ENCODE measurements at places on chromosomes 7 and 10. TPM values are rescaled to one million over a fixed set of nuclear protein-coding genes. Genes with fewer than 3 reads are reported as not detected.

The ASAH2 gene
- not detected for total RNA-seq

The AMPH gene
- 2.6 TPM for total RNA-seq

The ZNF467 gene
- total RNA-seq = 5.2 TPM

The GSAP gene
- 7.2 TPM for total RNA-seq

The GAD2 gene
- total RNA-seq = not detected

DNA sequence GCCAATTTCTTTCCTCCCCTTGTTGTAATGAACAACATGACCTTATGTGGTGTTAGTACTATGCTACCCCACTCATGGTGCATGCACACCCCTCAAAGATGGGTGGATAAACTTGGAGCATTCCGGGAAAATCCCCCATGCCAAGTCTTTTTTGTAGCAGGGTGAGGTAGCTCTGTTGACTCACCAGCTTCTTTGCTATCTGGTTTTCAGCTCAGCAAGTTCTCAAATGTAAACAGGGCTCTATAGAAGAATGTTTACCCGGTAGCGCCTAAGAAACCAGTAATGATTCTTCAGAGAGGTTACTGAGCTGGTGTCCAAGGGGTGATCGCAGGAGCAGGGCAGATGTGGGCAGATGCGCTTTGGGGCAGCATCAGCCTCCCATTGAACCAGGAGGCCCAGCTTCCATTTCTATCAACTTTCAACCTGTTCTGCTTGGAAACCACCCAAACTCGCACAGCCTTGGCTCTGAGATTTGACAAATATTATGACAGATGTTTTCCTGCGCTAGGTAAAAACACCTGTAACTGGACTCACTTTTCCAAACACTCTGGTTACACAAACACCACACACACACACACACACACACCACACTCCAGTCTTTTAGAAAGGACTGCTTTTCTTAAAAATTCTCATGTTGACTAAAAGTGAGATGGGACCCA lies 87.8 kb downstream of the ZRANB1 start:
- no peak overlapping the region for H3K4me3 ChIP-seq
- no peak for DNase-seq
- no peaks in the 10 kb centered on the region for H3K27me3 ChIP-seq
- H3K36me3 ChIP-seq = peaks cover 8% of the 10 kb centered on the region
- H3K27ac ChIP-seq = no peak overlapping the region
- peaks cover 72% of the 10 kb centered on the region for H3K4me1 ChIP-seq

- DNase-seq = no peak
- no peaks in the 10 kb centered on the region for H3K4me1 ChIP-seq
- H3K27ac ChIP-seq = no peak overlapping the region
- no peaks in the 10 kb centered on the region for H3K27me3 ChIP-seq
- no peaks in the 10 kb centered on the region for H3K36me3 ChIP-seq
- H3K4me3 ChIP-seq = no peak overlapping the region
Observed at GRCh38 chr7:82455295-82455694, 11.7 kb upstream of the CACNA2D1 start.

DNA sequence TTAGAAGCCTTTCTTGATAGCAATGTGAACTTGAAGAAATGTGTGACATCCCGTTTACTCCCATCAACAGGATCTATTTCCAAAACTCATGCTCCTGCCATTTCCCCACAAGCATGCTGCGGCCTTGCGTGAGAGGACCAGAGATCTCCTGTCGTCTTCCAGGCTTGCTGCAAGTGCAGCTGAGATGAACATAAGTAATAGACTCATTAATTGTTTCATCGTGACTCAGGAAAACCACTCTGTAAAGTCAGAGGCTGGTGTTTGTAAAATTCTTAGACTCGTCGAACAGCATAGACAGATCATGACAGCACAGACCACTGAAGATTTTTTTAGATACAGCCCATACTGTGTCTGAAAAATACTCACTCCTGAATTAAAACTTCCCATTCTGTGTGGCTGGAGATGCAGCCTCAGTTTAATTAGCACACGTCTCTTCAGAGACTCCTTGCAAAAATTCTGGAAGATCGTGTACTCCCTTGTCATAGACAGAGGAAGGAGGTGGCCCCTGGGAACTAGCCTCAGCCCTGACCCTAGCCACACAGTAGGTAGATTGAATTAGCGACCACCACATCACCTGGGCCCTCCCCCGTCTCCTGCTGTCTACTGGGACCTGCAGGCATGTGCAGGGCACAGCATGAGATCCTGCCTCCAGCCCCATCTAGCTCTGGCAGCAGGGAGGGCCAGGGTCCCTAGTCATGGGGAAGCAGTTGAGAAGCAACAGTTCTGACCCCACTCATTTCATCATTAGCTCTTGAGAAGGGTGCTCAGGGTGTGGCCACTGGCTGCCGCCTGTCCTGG lies 226.0 kb downstream of the CELF2 start:
- no peak for DNase-seq
- H3K36me3 ChIP-seq = no peaks in the 10 kb centered on the region
- H3K4me3 ChIP-seq = no peak overlapping the region
- H3K4me1 ChIP-seq = peaks cover 82% of the 10 kb centered on the region
- H3K27ac ChIP-seq = peak overlapping the region; percentile 90

- no peaks in the 10 kb centered on the region for H3K27me3 ChIP-seq
- H3K4me3 ChIP-seq = no peak overlapping the region
- peaks cover 19% of the 10 kb centered on the region for H3K36me3 ChIP-seq
Observed at GRCh38 chr7:1567049-1567771, 2.6 kb downstream of the PSMG3 start.

DNA sequence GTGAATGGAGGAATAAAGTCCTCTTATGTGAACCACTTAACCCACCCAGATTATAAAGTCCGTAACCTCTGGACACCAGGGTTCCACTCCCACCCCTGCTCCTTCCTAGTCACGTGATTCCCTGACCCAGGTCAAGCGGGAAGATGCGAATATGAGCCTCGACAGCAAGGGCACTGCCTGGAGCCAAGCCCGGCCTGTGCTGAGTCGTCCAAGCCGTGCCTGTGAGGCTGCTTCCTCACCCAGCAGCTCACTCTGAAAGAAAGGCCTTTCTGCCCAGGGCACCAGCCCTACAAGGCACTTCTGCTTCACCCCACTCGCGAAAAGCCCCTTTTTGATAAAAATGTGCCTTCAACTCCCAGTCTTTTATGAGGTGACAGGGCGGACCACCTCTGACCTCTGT lies 85.8 kb downstream of the CYTH3 start:
- peaks cover 56% of the 10 kb centered on the region for H3K36me3 ChIP-seq
- H3K4me3 ChIP-seq = no peak overlapping the region
- H3K27ac ChIP-seq = no peak overlapping the region
- DNase-seq = no peak
- H3K4me1 ChIP-seq = peaks cover 4% of the 10 kb centered on the region

- H3K36me3 ChIP-seq = peaks cover 90% of the 10 kb centered on the region
- H3K4me3 ChIP-seq = no peak overlapping the region
- H3K27me3 ChIP-seq = no peaks in the 10 kb centered on the region
- peak overlapping the region; percentile 23 for H3K27ac ChIP-seq
Observed at GRCh38 chr7:32579776-32580175, 84.5 kb downstream of the AVL9 start.

- H3K4me1 ChIP-seq = peaks cover 20% of the 10 kb centered on the region
- no peaks in the 10 kb centered on the region for H3K27me3 ChIP-seq
- DNase-seq = no peak
- no peak overlapping the region for H3K4me3 ChIP-seq
- no peaks in the 10 kb centered on the region for H3K36me3 ChIP-seq
Observed at GRCh38 chr7:17991866-17992648, 35.6 kb downstream of the PRPS1L1 start.

- no peak for DNase-seq
- peaks cover 21% of the 10 kb centered on the region for H3K4me1 ChIP-seq
- H3K36me3 ChIP-seq = no peaks in the 10 kb centered on the region
Observed at GRCh38 chr10:43417950-43418768, 9.2 kb upstream of the HNRNPF start.

DNA sequence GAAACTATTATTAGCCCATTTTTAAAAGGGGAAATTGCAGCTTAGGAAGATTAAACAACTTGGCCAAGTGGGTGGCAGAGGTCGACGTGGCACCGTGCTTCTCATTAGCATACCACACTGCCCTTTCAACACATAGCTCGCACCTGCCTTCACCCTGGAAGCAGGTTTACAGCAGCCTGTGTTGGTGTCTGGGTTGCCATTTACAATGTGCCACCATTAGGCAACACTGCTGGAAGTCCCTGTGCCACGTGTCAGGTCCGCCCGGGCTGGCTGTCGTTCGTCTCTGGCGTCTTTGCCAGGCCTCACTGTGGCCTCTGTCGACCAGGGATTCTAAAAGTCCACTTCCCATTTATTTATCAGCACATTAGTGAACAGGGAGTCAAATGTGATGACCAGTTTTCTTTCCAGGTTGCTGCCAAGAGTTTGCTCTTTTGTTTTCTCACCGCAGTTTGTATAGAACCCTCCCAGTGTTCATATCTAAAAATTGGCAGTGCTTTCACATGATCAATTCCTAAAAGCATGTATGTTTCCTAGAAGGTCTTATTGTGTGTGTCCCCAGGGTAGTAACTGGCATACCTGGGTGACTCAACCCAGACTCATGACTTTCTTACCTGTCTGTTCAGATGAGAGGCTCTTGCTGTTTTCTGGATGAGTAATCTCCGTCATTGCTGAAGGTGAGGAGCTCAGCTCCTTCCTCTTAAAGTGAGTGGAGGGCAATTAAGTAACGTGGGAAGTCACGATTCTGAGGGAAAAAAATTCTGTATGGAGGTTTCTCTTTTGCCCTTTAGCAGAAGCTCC lies 9.2 kb downstream of the INSIG1 start:
- no peaks in the 10 kb centered on the region for H3K27me3 ChIP-seq
- no peak overlapping the region for H3K27ac ChIP-seq
- H3K4me3 ChIP-seq = no peak overlapping the region
- peaks cover 59% of the 10 kb centered on the region for H3K36me3 ChIP-seq

DNA sequence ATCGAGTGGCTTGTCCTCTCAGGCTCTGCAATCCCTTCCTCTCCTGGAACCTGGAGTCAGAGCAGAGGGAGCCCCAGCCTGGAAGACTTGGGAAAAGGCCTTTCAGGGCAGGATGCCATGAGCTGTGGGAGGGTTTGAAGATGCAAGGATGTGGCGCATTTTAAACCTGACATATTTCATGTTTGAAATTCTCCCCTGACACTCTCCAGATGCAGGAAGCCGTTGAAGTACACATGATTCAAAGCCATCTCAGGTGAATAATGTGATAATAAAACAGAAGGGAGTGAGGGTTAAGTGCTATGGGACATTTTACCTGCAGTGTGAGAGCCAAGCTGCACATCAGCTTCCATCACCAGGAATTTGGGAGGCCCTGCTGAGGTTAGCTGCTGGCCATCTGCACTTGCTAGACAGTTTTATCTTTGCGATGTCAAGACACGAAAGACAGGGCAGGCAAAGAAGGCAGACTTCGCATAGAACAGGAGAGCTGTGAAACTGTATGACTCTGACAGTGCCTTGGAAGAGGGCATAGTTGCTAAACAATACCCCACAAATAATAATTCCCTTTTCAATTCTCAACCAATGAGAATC lies 159.1 kb upstream of the GDF10 start:
- no peak overlapping the region for H3K27ac ChIP-seq
- H3K36me3 ChIP-seq = no peaks in the 10 kb centered on the region
- DNase-seq = no peak
- peaks cover 24% of the 10 kb centered on the region for H3K27me3 ChIP-seq

- no peaks in the 10 kb centered on the region for H3K36me3 ChIP-seq
- no peaks in the 10 kb centered on the region for H3K4me1 ChIP-seq
- DNase-seq = no peak
- no peak overlapping the region for H3K27ac ChIP-seq
Observed at GRCh38 chr10:47012214-47012613, 101.0 kb downstream of the PTPN20 start.

DNA sequence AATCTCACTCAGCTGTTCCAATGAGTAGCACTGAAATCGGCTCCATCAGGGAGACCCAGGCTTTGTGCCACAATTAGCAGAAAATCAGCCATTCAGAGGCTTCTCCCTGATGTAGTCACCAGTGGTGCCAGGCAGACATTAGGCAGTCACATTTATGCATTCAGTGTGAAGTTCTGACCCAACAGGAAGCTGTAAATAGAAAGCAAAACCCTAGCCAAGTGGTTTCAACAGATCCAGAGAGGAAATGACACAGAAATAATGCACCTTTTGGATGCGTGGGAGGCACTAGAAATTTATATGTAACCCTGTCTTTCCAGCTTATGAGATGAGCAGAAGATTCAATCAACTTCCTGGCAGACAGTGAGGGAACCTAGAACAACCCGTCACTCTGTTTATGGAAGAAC lies 186.4 kb downstream of the PDE1C start:
- H3K27ac ChIP-seq = peak overlapping the region; percentile 85
- no peaks in the 10 kb centered on the region for H3K36me3 ChIP-seq
- H3K4me3 ChIP-seq = peak overlapping the region; percentile 6
- H3K27me3 ChIP-seq = no peaks in the 10 kb centered on the region

DNA sequence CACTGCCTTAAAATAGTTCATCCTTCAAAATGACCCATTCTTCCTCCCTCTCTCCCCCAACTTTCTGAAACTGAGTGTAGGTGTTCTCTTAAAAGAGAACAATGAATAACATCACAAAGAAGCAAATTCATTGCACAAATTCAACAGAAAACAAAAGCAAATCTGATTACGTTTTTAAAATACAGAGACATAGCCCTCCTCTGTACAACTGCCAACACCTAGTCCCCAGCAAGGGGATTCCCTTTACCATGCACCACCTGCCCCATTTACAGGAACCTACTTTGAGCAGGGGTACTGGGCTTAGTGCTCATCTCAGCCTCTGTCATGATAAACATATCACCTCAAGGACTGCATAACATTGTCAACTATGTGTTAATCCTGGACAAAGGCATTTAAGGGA lies 302.8 kb upstream of the AOAH start:
- no peaks in the 10 kb centered on the region for H3K36me3 ChIP-seq
- no peak overlapping the region for H3K4me3 ChIP-seq
- no peak for DNase-seq
- no peak overlapping the region for H3K27ac ChIP-seq

DNA sequence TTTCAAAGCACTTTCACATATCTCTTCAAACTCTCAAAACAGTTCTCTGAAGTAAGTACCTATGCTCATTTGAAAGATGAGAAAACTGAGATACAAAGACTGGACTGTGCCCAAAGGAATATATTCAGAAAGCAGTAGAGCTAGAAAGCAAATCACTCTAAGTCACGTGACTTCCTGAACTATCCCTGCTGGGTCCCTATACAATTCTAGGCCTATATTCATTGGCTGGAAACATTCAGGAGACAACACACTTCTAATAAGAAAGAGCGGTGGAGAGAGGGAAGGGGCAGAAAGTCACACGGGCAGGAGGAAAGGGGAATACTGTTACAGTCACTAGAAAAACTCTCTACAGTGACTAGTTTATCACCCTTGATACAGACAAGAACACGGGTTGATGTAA lies 140.0 kb downstream of the CHCHD3 start:
- no peak for DNase-seq
- no peak overlapping the region for H3K4me3 ChIP-seq
- no peaks in the 10 kb centered on the region for H3K36me3 ChIP-seq

DNA sequence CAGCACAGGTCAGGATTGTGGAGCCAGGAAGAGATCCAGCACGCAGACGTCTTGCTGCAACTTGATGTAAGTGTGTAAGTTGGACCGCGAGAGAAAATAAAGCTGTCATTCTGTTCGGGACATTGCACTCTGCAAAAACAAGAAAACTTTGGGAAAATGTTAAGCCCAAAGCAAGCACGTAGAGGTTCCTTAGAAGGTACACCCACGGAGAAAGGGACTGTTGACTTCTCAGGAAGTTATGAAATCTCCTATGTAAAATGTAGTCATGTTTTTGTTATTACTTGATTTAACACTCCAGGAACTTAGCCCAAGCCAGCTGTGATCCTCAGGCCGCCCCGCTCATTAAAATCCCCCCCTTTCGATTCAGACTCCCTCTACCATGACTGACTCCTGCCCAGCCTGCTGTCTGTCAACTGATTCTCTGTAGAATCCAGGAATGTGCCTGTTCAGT lies 196.1 kb upstream of the TCF7L2 start:
- H3K4me3 ChIP-seq = peak overlapping the region; percentile 3
- no peaks in the 10 kb centered on the region for H3K36me3 ChIP-seq
- peak overlapping the region; percentile 31 for H3K27ac ChIP-seq
- DNase-seq = no peak

All from left ventricle myocardium inferior (tissue), 1 donor.